ENCODE measurements at places on chromosomes 13 and 19. TPM values are rescaled to one million over a fixed set of nuclear protein-coding genes. Genes with fewer than 3 reads are reported as not detected.

DNA sequence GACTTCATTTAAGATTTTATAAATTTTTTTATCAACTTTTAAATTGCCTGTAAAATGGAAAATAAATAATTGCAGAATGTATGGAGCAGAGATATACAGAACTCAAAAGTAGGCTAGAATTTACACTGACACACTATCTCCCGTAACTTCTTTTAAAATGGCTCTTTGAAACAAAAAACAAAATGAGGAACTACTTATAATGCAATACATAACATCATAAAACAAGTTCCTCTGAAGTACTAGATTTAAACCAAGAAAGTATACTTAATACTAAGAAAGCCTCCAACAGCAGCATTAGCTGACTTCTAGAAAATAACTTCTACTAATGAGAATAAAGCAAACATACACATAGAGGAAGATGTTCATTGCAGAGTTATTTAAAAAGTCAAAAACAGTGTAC lies 17.0 kb downstream of the RBM26 start:
- DNase-seq = no peak

GRCh38 chr19:18062028-18062427 lies 24.7 kb downstream of the IL12RB1 start:
- DNase-seq = no peak

- no peak for DNase-seq
Observed at GRCh38 chr13:24906268-24906667, 142.3 kb downstream of the RNF17 start.

Gene MICOS13
- 47.2 TPM for total RNA-seq

- no peak for DNase-seq
Observed at GRCh38 chr19:16228637-16229321, 31.1 kb downstream of the AP1M1 start.

Gene SIGLEC14
- total RNA-seq = not detected

DNA sequence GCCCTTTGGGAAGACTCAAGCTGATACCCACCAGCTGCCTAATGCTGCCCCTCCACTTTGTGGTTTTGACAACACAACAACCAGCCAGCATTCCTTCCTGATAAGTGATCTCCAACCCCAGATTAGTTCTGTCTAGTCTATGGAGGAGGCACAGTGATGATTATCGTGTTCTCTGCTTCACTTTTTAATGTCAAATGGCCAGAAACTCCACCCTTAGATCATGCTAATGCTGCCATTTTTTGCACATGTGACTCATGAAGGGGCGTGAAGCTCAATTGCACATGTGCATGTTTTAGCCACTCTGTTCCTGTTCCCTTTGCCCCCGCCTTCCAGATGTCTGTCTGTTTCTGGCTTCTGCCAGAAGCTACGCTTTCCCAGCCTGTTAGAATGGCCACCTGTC lies 199.8 kb downstream of the COG6 start:
- DNase-seq = no peak

DNA sequence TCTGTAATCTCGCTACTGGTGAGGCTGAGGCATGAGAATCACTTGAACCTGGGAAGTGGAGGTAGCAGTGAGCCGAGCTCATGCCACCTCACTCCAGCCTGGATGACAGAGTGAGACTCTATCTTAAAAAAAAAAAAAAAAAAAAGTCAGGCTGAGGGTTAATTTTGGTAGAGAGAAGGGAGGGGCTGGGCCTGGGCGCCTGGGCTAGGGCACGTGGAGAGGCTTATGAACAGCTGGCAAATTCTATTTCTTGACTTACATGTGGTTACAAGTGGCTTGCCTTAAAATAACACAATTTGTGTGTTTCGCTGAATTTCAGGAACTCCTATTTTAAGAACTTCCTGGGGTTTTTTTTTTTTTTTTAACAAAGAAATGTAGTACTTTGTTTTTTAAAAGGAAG lies 47.6 kb upstream of the MAP3K10 start:
- no peak for DNase-seq

DNA sequence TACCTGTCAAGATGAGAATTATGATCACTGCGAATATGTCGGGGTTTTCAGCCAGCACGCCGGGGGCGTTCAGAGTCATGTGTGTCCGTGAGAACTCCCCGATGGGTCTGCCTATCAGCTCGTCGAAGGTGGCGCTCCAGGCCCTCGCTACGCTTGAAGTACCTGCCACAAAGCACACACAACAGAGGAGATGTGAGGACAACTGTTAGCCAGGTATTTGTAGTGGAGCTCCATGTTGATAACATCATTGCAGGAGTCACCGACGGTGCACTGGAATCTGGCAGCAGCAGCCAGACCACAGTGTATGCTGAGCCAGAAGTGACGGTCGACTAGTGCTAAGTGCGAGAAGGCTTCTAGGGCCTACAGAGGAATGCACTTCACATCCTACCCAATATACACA lies 62.7 kb downstream of the SLC7A1 start:
- no peak for DNase-seq

Gene ZNF699
- total RNA-seq = 6.0 TPM

Gene MUC16
- total RNA-seq = 0.02 TPM

Gene VAV1
- total RNA-seq = 121 TPM

- no peak for DNase-seq
Observed at GRCh38 chr13:62625214-62625881, 1209.7 kb upstream of the PCDH20 start.

Gene DAND5
- 1.3 TPM for total RNA-seq

Gene ZNF813
- total RNA-seq = 7.1 TPM

DNA sequence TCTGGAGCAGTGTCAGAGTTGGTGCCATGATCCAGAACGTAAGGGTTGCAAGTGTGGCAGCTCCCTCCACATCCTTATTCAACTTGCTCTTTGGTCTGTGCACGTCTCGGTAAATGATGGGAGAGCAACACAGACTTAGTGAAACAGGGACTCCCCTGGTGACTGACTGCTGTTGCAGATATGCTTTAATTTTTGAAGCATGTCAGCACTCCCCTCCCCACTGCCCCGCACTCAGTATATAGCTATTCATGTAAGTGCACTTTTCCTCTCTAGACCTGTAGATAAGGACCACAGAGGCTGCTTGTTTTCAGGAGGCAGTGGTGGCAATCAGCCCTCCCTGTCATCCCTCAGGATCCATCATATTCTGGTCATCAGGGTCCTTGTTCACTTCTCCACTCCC lies 470.9 kb downstream of the IRS2 start:
- DNase-seq = no peak

- no peak for DNase-seq
Observed at GRCh38 chr13:106243011-106243565, 292.4 kb downstream of the EFNB2 start.

All from activated naive CD4-positive, alpha-beta T cell treated with anti-CD3 and anti-CD28 coated beads, Interleukin-2, amount 50 U/mL, for 72 hours (primary cell).